ENCODE measurements at places on chromosomes 4 and X.

GRCh38 chrX:31499109-31499508 lies 427.3 kb upstream of the FTHL17 start:
- no peak for DNase-seq

GRCh38 chr4:144644368-144645101 lies 1.4 kb upstream of the HHIP start:
- no peak for DNase-seq

DNA sequence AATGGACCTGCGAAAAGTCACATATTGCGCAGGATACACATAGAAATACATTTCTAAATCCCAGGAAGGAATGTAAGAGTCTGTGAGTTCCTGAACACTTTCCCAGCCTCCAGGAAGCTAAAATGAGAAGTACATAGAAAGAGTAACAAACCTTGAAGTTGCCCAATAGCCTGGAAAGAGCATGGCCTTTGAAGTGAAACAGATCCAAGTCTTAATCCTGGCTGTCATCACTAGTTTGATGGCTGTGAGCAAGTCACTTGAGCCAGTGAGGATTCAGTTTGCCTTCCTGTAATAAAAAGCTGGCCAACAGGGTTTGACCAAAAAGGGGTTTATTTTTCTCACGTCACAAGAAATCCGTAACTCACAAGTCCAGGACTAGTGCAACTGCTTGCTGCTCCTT lies 69.8 kb downstream of the ARHGEF38 start:
- DNase-seq = no peak

DNA sequence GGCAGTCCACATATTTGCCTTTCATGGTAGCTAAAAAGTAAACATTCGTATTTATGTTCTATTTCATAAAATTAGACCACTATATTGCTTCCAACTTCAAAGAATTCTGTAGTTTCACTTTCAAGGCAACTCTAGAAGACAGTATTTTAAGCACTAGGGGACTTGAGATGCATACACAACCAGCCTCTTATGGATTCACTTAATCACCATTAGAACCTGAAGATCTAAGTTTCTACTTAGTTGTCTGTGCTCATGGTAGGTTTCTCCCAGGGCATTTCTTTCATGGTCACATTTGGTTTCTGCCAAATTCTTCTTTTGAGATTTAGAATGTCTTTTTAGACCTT lies 209.9 kb upstream of the HCCS start:
- no peak for DNase-seq

- DNase-seq = no peak
Measured at GRCh38 chr4:45099471-45099870, 373.1 kb upstream of the GNPDA2 start.

DNA sequence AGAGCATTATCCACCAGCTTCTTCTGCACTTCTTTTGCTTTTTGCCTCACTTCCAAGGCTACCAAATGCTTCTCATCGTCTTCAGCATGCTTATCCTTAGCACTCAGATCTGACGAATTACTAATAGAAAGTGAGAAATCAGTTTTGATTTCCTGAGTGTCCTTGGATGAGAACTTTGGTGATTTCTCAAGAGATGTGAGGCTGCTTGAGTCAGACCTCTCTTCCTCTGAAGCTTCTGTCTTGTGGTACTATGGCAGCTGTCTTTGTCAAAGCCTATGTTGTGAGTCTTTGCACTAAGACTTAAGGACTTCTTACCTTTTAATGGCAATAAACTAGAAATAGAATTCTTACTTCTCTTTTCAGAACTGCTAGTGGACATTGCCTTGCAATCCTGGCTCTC lies 169.9 kb downstream of the CPE start:
- no peak for DNase-seq

DNA sequence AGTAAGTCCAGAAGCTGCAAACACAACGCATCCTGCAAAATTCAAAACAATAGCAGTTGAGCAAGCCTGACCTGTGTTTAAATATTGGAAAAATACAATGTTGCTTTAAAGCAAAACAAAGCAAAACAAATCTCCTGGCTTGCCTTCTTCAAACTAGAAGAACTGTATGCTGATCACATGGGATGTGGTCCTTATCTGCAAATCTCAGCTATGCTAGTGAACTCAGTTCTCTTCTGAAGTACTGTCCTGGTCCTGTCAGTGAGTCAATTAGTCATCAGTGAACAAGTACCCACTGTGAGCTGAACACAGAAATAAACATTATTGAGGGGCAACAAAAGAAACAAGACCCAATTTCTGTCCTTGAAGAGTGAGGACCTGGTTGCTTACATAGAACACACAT lies 522.5 kb downstream of the SMARCA1 start:
- DNase-seq = no peak

DNA sequence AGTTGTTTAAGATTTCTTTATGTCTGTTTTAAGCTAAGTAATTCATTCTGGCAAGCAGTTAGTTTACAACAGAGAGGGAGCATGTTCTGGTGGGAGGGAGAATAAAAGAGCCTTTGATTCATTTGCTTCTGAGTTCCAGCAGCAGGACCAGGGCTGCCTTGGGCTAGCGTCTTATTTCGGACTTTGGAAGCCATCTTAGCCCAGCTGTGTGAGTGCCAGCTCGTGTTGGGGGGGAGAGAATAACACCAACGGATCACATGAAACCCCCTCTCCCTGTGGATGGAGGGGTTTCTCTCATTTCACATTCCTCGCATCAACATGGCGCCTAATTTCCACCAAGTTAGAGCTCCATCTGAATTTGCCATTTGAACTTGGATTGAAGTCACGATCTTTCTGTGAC lies 7.4 kb downstream of the GAB1 start:
- no peak for DNase-seq

DNA sequence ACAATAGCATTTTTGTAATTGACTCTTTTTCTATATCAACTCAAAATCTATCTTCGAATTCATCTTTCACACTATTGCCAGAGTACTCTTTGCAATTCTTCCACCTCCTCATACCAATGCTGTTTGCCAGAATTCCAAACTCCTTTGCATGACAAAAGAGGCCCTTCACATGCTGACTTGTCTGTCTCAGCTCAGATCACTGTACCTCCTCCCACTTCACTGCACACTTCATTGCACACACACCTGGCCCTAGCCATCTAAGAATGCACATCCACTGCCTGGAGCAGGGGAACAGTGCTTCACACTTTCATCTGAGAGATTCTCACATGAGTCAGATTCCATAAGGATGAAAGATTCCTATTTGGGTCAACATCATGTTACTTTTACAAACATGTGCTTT lies 56.5 kb downstream of the PRDM5 start:
- DNase-seq = no peak

- no peak for DNase-seq
Measured at GRCh38 chr4:127686658-127687057, 43.5 kb upstream of the SLC25A31 start.

GRCh38 chr4:112284662-112285411 lies 867 bp downstream of the TIFA start:
- DNase-seq = no peak

- DNase-seq = no peak
Measured at GRCh38 chrX:125436855-125437254, 117.2 kb downstream of the TEX13C start.

DNA sequence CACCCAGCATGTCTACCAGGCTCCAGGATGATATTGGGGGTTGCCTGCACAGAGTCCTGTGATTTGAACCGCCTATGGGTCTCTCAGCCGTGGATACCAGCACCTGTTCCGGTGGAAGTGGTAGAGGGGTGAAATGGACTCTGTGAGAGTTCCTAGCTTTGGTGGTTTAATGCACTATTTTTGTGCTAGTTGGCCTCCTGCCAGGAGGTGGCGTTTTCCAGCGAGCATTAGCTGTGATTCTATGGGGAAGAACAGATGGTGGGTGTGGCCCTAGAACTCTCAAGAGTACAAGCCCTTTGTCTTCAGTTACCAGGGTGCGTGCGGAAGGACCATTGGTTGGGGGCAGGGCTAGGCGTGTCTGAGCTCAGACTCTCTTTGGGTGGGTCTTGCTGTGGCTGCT lies 316.9 kb upstream of the AMOT start:
- DNase-seq = no peak

GRCh38 chr4:67674098-67674497 lies 26.9 kb downstream of the UBA6 start:
- DNase-seq = no peak

- no peak for DNase-seq
Measured at GRCh38 chr4:42268824-42269223, 116.4 kb upstream of the BEND4 start.

DNA sequence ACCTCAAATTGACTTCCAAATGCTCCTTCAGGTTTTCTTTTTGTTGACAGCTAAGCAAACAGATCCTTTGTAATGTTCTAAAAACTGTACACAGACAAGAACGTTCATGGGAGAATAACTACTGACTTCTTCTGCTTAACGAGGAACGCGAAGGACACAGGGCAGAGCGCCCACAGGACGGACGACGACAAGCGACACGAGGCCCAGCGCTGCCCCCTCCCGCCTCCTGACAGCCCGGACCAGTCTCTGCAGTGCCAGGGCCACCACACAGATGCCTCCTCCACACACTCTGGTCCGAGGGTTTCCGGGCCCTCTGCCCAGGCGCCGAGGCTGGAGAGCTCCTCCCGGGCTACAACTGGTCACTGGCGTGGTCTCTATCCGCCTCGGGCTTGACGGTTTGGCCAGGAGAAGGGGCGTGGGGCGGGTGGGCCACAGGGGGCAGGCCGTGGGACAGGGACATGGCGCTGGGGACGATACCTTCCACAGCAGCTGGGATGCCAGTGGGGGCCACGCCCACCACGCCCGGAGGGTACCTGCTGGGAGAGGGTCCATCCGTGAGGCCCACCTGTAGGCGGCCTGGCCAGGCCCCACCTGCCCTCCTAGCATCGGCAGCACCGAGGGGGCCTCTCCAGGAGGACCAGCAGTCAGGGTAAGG lies 36.9 kb downstream of the CTBP1 start:
- DNase-seq = no peak

- no peak for DNase-seq
Measured at GRCh38 chr4:73988061-73988460, at the start of gene PPBP. Gene PPBP (minus strand): TSS chr4:73988190. CDS start chr4:73988103, 87 bp downstream.

GRCh38 chrX:7316280-7316679 lies 168.3 kb upstream of the PUDP start:
- no peak for DNase-seq

DNA sequence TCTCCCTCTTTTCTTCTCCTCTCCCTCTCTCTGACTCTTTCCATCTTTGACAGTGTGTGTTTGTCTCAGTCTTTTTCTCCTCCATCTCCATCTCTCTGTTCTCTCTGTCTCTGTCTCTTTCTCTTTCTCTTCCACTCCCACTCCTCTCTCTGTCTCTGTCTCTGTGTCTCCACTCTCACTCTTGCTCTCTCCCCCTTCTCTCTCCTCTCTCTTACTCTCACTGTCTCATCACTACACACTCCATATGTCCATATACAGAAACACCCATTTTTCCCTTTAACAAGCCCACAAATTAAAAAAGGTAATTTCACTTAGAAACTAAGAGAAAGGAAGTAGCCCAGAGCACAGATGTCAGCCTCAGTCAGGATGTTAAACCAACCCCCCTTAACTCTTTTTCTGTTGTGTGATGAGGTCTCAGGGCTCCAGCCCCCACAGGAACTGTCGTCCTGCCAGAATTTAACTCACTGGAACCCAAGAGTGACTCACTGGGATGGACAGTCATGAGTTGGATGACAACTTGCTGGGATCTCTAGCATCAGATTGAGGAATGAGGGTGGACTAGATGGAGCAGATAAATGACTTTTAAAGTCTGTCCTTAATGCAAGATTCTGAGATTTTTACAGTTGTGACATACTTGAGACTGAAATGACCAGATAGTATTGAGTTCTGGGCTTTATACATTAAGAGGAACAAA lies 27.5 kb downstream of the OTUD6A start:
- no peak for DNase-seq

DNA sequence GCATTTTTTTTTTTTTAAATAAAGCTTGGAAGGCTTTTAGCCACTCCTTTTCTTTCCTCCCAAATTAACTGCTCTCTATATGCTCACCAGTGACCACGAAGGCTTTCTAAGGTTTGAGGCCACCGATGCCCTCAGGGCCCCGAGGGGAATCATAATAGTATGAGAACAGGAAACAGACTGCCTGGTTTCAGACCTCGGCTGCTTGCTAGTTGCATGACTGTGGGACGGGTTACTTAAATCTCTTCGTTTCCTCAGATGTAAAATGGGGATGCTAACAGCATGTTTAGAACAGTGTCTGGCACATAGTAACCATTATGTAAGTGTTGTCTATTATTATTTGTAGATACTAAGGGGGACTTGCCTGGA lies 3.6 kb downstream of the LINC00632 start:
- no peak for DNase-seq

DNA sequence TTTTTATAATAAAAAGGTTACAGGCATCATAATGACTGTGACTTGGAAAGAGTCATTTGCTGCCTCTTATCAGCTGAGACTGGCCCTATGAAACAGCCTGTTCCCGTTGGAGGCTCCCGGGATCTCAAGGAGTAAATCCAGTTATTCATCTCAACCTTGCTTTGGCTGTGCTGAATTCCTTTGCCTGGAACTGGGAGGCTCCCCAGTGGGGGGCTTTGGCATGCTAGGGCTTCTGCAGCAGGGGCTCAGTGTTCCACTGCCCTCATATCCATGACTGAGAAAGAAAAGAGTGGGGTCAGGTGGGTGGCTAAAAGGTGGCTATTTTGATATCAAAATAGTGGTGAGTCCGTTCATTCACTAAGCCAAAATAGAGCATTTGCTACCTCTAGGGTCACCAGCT lies 71.2 kb downstream of the TRPC5 start:
- no peak for DNase-seq

- no peak for DNase-seq
Measured at GRCh38 chrX:40244980-40245379, 147.2 kb upstream of the BCOR start.

GRCh38 chr4:15238720-15239119 lies 189.1 kb upstream of the C1QTNF7 start:
- DNase-seq = no peak

- DNase-seq = no peak
Measured at GRCh38 chrX:149522916-149523315, 17.8 kb upstream of the IDS start.

GRCh38 chr4:166324321-166324720 lies 451.3 kb downstream of the TLL1 start:
- no peak for DNase-seq

DNA sequence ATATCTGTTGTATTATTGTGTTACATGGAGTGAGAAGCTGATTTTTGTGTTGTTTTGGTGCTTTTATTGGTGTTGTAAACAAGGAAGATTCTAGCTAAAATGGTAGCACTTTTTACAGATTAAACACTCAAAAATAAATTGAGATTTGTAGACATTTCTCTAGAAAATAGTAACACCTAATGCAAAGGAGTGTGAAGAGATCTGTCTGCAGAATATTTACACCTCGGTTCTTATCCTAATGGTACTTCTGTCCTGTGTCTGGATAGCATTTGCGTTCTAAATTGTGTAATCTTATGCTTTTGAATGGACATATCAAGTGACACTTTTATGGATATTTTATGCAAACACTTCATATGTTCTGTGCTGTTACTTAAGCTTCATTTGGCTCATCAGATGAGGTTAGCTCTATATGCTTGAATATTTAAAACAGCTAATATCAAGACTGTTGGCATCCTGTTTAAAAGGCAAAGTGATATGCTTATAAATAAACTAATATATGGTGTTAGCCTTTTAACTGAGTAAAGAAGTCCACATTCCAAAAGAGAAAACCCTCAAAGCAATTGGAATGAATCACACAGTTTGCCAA lies 6.0 kb downstream of the PCDH7 start:
- no peak for DNase-seq

Measured in stimulated activated CD8-positive, alpha-beta memory T cell treated with anti-CD3 and anti-CD28 coated beads, Interleukin-4, amount 100 ng/mL, for 4 hours (primary cell).